NCI-H446 treated with DMSO at 0.1 percent for 48 hours (cell line): ENCODE measurements at places on chromosomes 3 and 15.
A peak's percentile ranks its signal among the peaks of the same experiment; 100 is the strongest.

GRCh38 chr3:59685432-59685831 is 635.6 kb upstream of the CFAP20DC start:
- no peak for DNase-seq

DNA sequence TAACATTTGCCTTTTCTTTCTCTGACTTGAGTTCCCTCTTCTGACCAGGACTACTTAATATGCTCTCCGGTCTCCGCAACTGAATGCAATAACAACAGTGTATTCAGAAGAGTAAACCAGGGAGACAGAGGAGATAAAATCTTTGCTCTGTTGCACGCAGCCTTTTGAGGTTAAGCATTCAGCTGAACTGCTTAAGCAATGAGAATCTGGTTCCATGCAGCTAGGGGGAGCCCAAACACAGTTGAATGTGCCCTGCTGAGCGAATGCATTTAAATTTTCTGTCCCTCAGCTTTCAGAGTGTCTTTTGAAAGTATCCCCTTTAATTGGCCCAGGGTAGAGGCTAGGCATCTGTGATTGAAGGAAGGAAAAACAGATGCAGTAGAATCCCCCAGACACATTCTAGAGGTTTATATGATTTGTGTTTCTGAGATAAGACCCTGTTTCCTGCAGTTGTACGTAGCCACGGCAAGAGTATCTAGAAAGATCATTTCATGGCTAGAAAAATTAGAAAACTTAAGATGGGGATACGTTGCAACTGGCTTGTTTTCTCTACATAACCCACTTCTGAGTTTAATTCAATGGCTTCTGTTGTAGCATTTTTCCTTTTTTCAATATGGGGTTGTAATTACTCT is 309.6 kb downstream of the TUSC7 start:
- DNase-seq: peak; percentile 49

- no peak for DNase-seq
Measured at GRCh38 chr3:88807491-88808105, 299.8 kb upstream of the EPHA3 start.

- DNase-seq: no peak
Measured at GRCh38 chr3:173401369-173401768, 3.8 kb downstream of the NLGN1 start.

GRCh38 chr3:55423782-55424181 is 63.3 kb downstream of the WNT5A start:
- no peak for DNase-seq

DNA sequence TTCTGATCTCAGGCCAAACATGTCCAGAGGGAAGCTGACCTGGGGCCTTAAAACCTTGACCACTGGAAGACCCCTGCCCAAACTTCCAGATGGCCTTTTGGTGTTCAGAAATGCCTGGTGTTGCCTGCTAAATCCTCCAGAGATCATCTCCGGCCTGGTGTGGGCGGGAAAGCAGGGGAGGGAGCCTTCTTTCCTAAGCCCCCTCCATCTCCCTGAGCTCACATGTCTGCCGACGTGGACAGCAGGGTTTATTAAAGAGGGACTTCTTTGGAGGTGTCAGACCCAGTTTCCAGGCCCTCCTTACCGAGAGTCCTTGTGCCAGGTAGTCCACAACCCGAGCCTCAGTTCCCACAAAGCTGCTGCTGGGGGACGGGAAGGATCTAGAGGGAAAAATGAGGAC is 55.9 kb upstream of the SLC6A1 start:
- no peak for DNase-seq

DNA sequence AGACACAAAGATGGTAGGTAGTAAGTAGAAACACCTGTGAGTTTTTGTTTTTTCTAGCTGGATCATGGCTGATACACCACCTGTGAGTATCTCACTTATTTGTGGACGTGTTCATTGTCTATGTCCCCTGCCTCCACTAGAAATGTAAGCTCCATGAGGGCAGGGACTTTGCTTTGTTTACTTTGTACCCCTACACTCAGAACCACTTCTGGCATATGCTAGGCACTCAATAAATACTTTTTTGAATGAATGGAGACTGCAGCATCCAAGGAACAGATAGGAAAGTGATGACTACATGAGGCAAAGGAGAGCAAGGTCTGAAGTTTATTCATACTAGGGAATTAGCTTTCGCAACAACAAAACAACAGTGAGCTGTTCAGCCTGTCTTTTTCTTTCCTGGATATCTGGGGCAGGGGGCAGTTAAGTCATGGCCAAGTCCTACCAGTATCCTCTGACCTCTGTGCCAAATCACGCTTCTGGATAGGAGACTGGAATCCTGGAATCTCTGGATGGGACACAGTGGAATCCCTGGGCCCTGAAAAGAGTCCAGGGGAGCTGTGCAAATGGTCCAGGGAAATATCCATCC is 11.6 kb upstream of the EPB42 start:
- DNase-seq: no peak

DNA sequence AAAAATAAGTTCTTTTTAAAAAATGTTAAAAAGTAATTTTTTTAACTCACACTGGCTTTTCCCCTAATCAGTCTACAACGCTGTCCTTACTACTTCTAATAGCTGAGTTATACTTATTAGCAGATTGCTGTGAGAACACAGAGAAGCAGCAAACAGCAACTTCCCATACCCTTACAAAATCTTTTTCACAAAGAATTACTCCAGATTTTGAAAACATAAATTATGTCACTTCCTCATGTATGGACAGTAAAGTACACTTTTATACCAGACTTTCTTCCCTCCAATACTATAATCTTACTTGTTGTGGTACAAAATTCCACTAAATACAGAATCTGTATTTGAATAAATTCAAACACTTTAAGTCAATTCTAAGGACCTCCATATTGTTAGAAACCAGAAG is 2.1 kb downstream of the PHC3 start:
- DNase-seq: no peak

- peak; percentile 65 for DNase-seq
Measured at GRCh38 chr3:168165390-168166269, 69.9 kb upstream of the GOLIM4 start.

DNA sequence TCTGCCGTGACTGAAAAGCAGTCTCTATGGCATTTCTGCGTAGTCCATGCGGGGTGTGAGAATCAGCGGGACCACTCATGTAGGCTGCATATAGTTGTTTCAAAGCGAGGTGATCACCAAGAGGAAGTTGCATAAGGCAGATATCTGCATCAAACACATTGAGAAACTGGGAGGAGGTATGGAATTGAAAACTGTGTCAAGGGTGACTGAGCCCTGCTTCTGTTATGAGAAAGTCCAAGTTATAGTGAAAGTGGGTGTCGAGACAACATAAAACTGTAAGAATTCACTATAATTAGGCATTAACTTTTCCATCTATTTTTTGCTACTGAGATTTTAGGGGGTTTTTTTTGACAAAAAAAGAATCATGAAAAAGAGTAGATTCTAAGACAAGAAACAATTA is 109.3 kb downstream of the ZIC1 start:
- no peak for DNase-seq
